ENCODE measurements at places on chromosomes 2 and 18.

GRCh38 chr18:3452750-3453539 lies 3.0 kb downstream of the TGIF1 start:
- DNase-seq: no peak

DNA sequence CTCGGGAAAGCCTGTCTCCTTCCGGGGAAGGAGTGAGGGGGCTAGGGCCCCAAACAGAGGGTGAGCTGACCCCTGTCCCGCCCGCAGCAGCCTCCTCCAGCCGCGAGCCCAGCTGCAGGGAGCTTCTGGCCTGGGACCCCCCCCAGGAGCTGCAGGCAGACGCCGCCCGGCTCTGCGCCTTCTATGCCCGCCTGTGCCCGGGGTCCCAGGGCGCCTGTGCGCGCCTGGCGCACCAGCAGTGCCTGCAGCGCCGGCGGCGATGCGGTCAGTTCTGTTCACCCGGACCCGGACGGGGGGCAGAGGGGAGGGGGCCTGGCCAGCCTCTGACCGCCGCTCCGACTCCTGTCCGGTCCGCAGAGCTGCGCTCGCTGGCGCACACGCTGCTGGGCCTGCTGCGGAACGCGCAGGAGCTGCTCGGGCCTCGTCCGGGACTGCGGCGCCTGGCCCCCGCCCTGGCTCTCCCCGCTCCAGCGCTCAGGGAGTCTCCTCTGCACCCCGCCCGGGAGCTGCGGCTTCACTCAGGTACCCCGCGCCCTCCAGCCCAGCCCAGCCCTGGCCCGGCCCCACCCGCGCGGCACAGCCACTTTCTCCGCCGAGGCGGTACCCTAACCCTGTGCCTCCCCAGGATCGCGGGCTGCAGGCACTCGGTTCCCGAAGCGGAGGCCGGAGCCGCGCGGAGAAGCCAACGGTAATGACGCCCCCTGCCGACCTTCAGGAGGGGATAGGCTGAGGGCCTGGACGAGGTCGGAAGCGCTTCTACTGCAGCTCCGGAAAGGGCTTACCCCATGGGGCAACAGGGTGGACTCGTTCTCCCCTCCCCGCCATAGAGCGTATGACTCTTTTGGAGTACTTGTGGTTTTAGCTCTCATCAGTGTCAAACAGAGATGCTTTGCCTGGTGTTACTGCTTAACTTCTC lies 2.0 kb upstream of the CHRND start:
- DNase-seq: no peak

DNA sequence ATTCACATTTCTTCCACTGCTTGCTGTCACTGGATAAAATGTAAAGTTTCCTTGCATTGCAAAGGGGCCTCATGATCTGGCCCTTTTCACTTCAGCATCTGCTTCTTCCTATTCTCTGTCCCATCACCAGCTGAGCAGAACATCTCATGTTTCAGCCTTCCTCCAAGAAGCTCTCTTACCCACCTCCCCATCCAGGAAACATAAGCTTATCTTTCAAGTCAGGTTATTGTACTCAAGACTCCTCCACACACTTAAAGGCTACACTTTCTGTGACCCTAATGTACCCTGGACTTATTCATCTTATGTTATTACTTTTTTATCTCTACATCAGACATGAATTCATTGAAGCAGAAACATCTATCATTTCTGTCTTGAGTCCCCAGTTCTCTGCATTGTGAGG lies 230.5 kb downstream of the PMAIP1 start:
- DNase-seq: no peak

DNA sequence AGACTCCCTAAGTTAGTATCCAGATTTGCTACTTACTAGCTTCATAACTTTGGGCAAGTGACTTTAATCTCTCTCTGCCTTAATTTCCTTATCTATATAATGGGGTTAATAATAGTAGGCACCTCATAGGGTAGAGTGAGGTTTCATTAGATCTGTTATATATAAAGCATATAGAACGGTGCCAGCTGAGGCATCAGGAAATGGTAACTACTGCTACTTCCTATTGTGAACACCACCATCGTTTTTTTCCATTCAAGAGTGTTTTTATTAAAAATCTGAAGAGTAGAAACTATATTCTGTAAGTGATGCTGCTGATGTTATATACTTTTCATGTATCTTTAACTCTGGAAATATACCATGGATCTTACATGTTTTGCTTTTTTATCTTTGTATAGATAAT lies 44.3 kb downstream of the MALT1 start:
- no peak for DNase-seq

DNA sequence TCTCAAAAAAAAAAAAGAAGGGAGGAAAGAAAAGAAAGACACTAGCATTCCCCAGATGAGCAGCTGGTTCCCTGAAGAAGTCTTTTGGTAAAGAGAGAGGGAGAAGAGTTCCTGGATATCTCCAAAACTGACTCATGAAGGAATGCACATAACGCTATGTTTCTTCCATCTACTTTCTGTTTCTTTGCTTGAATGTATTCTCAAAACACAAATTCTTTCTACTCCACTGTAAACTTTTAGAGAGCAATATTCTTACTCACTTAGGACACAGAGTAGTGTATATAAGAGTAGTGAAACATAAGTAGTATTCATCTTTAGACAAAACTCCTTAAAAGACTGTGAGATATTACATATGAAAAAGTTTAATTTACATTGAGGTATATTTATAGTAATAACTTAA lies 64.2 kb downstream of the TRIP12 start:
- no peak for DNase-seq

DNA sequence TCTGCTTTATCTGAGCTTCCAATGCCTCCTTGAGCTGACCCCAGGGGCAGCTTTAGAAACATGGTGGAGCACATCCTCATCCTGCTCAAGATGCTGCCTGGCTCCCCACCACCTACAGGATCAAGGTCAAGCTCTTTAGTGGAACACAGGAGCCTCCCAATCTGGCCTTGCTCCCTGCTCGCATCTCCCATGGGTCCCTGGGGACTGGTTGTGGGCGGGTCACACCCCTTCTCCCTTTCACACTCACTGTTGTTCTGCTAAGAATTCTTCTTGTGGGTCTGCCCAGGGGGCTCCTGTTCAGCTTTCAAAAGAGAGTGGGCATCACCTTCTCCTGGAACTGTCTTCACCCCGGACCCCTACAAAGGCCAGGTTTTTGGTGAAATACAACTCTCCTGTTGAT lies 8.4 kb upstream of the NT5DC4 start:
- no peak for DNase-seq

DNA sequence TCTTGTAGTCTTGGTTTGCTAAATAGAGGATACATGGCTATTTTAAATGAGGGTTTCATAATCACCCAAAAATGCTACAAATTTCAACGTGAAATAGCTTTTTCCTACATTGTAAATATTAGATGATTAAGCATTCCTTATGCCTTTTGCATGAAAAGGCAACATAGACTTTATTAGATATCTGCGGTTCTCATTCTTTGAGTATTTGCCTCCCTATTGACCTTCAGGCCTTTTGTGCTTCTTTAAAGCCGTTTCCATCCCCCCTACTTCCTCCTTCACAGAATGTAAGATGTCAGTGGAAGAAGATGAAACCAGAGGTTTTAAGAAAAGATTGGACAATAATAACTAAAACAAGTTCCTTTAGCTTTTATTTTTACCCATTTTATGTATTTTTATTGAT lies 144.1 kb downstream of the UBE2E3 start:
- DNase-seq: no peak

- no peak for DNase-seq
Observed at GRCh38 chr2:27727257-27727656, 44.3 kb upstream of the MRPL33 start.

DNA sequence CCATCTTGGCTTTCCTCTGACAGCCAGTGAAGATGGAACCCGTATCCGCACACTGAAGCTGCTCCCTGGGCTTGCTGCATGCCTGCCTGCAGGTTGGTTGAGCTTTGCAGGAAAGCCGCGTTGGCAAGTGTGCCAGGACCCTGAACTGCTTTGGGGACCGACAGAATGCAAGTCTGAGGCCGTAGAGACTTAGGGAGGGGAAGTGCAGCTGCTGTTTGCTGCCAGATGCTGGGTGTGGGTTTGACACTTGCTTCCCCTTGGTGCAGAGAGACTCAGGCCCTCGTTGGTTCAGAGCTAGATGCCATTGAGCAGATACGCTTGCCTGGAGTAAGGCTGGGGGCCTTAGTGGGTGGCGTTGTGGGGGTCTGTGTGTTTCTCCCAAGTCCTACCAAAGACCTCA lies 13.1 kb upstream of the PHLPP1 start:
- no peak for DNase-seq

DNA sequence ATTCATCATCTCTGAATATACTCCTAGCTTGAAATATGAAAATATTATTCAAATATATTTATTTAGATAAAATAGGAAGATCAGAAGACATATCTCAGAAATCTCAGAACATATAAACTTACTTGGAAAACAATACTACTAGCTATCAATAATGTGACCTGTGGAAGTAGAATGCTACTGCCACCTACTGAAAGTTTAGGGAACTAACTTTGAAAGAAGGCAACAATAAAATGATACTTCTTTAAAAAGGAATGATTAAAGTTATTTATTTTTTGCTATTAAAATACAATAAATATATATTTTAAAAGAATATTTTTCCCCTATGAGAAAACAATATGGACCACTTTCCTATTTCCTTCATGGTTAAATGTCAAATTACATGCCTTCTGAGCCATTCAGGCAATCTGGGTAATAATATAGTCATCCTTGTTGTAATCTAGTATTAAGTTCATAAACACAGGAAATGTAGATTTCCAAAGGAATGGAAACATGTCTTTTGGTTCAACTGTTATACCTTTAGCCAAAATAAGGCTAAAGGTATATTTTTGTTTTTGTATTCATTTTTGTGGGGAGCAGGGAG lies 26.0 kb downstream of the ACADL start:
- no peak for DNase-seq

DNA sequence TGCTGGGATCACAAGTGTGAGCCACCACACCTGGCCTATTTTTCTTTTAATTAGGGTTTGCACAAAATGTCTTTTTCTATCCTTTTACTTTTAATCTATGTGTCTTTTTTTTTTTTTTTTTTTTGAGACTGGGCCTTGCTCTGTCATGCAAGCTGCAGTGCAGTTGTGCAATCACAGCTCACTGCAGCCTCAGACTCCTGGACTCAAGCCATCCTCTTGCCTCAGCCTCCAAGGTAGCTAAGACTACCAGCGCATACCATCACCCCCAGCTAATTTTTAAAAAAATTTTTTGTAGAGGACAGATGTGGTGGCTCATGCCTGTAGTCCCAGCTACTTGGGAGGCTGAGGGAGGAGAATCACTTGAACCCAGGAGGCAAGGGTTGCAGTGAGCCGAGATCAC lies 27.1 kb downstream of the ADCY3 start:
- DNase-seq: no peak

GRCh38 chr2:159035790-159036411 lies 67.5 kb downstream of the TANC1 start:
- DNase-seq: no peak

DNA sequence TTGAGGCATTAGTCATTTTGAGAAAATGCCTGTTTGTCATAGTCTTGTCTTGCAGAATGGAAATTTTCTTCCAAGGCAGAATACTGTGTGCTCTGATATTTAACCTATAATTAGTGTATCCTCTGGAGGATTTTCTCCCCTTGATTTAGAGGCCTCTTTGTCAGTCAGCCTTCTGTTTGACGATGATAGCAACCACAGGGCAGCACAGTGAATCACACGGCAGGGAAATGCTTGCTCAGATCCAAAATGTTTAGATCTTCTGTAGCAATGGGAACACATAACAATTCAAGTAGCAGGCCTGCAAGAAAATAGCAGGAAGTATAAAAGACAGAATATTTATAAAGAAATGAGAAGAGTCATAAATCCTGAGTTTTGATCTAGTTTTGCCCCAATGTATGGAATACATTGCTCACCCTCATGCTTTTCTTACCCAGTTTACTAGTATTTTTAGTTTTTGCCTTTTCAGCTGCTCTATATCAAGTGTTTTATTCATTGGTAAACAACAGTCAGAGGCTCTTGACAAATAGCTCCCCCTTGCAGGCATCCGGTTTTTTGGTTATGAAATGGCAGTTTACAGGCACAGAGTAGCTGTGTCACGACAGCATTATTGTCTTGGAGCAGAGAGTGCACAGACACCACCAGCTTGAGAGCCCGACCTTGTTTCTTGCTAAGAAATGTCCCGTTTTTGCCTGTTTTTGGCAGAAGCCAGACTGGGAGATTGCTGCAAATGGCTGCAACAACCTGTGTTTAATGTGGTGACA lies 185.1 kb downstream of the MYO3B start:
- no peak for DNase-seq

- DNase-seq: no peak
Observed at GRCh38 chr2:146579147-146579930, 1265.5 kb upstream of the ACVR2A start.

All from stimulated activated CD4-positive, alpha-beta T cell treated with anti-CD3 and anti-CD28 coated beads, Interleukin-15, amount 100 ng/mL, for 1 hour (primary cell).